WTC11 (cell line): ENCODE measurements at places on chromosomes 3 and 15. TPM values are rescaled to one million over a fixed set of nuclear protein-coding genes. Genes with fewer than 3 reads are reported as not detected.

DNA sequence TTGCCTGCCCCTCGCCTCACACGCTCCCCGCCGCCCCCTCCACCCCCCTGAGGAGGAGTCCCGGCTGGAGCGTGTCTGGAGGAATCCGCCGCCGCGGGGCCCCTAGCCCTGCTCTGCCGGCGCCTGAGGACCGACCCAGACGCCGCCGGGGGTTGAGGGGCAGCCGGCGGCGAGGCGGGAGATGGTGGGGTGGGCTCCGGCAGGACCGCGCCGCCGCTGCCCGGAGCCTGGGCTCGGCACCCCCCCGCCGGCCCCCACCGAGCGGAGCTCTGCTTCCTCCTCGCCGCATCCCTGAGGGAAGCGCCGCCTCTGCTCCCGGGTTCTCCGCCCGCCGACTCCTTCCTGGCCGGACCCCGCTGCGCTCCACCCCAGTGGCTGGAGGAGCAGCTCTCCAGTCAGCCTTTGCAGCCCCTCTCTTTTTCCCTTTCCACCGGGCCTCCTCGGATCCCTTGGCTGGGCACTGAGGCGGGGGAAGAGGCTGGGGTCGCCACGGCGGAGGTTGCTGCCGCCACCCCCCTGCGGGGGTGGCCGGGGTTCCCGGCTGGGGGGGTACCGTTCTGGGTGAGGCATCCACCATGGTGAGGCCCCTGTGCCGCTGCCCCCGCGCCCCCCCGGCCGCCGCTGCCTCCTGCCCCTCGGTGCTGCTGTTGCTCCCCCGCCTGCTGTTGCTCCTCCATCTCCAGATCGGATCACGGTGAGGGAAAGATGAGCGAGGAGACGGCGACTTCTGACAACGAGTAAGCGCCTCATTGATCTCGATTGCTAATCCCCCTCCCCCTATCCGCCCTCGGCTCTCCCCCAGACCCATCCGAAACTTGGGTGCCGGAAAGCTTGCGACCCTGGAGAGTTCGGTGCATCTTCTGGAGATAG lies at the start of gene SPRED1:
TSS of gene SPRED1 (plus strand) at position 356 of the 870 bp plus-strand sequence. CDS start at position 706, 350 bp downstream.
- peak within 1 kb of the TSS; percentile 99 for H3K27ac ChIP-seq
- peaks cover 49% of the 10 kb centered on the region for H3K4me1 ChIP-seq
- H3K4me3 ChIP-seq: peak within 1 kb of the TSS; percentile 95
- H3K27me3 ChIP-seq: no peaks in the 10 kb centered on the region
- peak; percentile 61 for DNase-seq

DNA sequence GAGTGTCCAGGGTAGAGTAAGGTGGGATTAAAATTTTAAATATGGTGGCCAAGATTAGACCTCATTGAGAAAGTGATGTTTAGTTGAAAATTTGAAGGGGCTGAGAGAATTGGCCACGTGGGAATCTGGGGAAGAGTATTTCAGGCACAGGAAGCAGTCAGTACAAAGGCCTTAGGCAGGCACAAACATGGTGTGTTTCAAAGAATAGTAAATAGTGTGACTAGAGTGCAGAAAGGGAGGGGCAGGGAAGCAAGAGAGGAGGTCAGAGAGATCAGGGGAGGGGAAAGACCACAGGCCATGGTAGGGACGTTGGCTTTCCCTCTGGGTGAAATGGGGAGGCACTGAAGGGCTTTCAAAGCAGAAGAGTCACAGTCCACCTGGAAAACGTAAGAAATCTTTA lies 36.6 kb upstream of the POMGNT2 start:
- no peak for DNase-seq
- H3K27me3 ChIP-seq: no peaks in the 10 kb centered on the region; the same call in 1 of the 2 replicates
- no peak overlapping the region for H3K4me3 ChIP-seq

DNA sequence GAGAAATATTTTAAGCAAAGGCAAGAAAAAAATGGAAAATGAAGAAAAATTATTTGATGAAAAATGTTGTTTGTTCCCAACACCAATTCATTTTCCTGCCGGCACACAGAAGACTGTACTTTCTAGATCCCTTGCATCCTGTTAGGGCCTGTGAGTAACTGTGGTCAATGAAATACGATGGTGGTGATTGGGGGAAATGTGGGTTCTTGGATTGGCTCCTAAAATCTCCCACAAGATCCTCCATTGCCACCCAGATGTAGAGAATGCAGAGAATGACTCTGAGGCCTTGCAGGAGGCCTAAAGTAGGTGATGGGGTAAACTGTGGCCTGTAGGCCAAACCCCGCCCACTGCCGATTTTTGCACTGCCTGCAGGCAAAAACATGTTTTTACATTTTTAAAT lies 46.3 kb upstream of the C3orf70 start:
- no peak overlapping the region for H3K27ac ChIP-seq
- H3K4me1 ChIP-seq: no peaks in the 10 kb centered on the region
- no peak for DNase-seq
- no peaks in the 10 kb centered on the region for H3K27me3 ChIP-seq
- 0 out of 2 replicates have a peak, but pooled peaks cover 8% of the 10 kb centered on the region for H3K36me3 ChIP-seq

DNA sequence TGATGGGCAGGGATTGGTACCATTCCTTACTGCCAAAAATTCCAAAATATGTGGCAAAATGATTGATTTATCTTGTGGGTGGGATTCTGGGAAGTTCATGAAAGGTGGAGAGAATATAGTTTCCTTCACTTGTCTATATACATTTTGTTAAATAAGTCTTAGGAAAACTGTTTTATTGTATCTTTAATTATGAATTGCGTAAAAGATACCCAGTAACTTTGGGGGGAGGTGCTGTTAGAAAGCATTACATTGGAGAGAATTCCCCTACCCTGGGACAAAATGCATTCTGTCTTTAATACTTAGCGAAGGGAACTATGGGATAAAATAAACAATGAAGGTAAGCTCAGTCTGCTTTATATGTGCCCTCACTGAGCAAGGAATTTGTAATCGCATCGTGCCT lies 4.6 kb downstream of the SETD5 start:
- H3K36me3 ChIP-seq: peaks cover 11% of the 10 kb centered on the region
- H3K27ac ChIP-seq: peak overlapping the region; percentile 91
- peak overlapping the region; percentile 100 for H3K4me3 ChIP-seq
- DNase-seq: no peak
- H3K27me3 ChIP-seq: no peaks in the 10 kb centered on the region
- peaks cover 68% of the 10 kb centered on the region for H3K4me1 ChIP-seq

LRRN1 gene
- total RNA-seq: 114 to 124 TPM (median 121 TPM) in 3 replicates

- DNase-seq: no peak
- no peaks in the 10 kb centered on the region for H3K27me3 ChIP-seq
- H3K27ac ChIP-seq: no peak overlapping the region
Observed at GRCh38 chr3:121155028-121155427, 247.0 kb downstream of the STXBP5L start.

DNA sequence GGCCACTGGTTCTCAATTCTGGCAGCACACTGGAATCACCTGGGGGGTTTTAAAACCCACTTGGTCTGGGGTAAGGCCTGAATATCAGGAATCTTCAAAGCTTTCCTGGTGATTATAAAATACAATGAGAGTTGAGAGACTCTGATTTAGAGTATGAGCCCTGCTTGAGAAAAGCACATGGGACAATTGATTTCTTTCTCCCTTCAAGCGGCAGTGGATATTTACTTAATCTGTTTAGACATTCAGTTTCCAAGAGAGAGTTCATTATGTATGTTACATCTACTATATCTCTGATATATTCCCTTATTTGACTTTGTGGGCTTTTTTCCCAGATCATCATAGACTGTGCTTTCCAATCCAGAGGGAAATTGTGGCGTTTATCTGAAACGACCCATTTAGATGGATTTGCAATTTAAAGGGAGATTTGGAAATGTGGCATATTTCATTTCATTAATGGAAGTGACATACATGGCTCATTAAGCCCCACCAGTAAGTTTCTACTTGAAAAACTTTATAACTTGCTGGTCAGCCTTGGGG lies 171.2 kb upstream of the PFN2 start:
- H3K4me1 ChIP-seq: peaks cover 10% of the 10 kb centered on the region
- no peaks in the 10 kb centered on the region for H3K36me3 ChIP-seq
- H3K27ac ChIP-seq: no peak overlapping the region
- no peak for DNase-seq
- peaks cover 3% of the 10 kb centered on the region for H3K27me3 ChIP-seq

DNA sequence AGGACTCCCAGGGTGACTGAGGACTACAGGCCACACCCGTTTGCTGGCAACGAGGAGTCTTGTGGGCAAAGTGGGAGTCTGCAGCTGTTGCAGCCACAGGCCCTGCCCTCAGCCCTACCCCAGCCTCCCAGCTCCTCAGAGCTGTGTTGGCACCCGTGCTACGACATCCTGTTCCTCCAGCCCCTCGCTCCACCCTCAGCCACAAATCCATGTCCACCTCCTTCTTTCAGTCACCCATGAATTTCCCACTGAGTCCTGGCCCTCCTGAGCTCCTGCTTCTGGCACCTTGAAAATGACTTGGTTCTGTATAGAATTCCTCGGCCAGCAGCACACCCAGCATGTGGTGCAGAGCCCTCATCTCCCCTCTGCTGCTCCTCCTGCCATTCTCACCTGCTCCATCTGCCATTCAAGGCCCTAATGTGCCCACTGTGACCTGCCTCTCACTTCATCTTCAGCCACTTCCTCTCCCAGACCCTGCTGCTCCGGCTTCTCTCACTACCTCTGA lies 20.9 kb upstream of the VILL start:
- H3K4me1 ChIP-seq: peaks cover 26% of the 10 kb centered on the region
- no peak overlapping the region for H3K4me3 ChIP-seq
- H3K27me3 ChIP-seq: peaks cover 2% of the 10 kb centered on the region; the same call in 1 of the 2 replicates
- no peak overlapping the region for H3K27ac ChIP-seq

ZNF774 gene
- total RNA-seq: 2.6 to 3.6 TPM (median 2.9 TPM) in 3 replicates

TRIM42 gene
- not detected in 3 replicates for total RNA-seq

DNA sequence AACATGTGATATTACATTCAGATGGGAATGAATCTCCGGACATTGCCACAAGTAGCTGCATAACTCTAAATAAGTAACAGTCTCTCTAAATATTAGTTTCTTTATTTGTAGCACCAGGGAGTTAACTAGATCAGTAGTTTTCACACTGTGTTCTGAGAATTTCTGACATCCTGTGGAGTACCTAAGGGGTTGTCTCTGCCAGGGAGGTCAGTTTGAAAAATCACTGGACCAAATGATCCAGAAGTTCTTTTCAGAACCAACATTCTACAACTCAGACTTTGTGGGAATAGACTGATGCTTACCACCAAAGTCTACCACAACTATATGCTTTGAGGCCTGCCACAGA lies 9.0 kb upstream of the ILDR1 start:
- peaks cover 14% of the 10 kb centered on the region for H3K36me3 ChIP-seq
- peaks cover 2% of the 10 kb centered on the region; the same call in 1 of the 2 replicates for H3K27me3 ChIP-seq
- H3K27ac ChIP-seq: no peak overlapping the region
- no peak overlapping the region for H3K4me3 ChIP-seq
- no peak for DNase-seq

DNA sequence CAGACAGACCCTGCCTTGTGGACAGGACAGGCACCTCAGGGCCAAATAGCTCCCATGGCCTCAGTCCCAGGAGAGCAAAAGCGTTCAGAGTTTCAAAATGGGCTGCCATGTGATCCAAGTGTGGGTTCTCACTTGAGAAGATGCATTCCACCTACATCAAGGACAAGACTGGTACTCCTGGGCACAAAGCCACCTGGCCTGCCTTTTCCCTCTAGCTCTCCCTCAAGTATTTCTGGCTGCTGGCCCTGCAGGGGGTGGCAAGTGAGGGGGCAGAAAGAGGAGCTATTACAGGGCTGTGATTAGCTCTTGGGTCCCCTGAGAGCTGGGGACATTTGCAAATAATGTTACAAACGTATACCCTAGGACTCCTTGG lies 6.5 kb upstream of the COL7A1 start:
- peaks cover 81% of the 10 kb centered on the region for H3K36me3 ChIP-seq
- no peak overlapping the region for H3K27ac ChIP-seq
- no peaks in the 10 kb centered on the region for H3K4me1 ChIP-seq
- DNase-seq: no peak

UBL7 gene
- 62.1 to 70.1 TPM (median 70.1 TPM) in 3 replicates for total RNA-seq

DNA sequence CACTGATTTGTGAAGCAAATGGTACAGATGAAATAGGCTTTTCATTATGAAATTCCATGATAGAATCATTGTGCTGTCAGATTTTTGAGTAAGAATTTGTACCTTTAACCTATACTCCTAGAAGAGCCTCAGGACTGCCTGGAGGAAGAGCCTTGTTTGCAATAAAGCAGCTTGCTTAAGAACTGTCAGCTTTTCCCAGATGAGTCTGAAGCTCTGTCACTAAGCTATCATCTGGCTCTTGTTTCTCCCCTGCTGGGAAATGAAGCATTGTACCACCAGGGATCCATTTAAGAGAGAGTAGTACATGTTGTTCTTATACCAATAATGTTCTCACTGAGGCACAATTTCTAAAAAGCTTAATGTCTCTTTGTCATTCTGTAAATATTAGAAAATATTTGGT lies 85.1 kb upstream of the FLNB start:
- peaks cover 25% of the 10 kb centered on the region for H3K36me3 ChIP-seq
- H3K27me3 ChIP-seq: no peaks in the 10 kb centered on the region
- H3K4me1 ChIP-seq: no peaks in the 10 kb centered on the region
- no peak overlapping the region for H3K27ac ChIP-seq
- no peak for DNase-seq
- no peak overlapping the region for H3K4me3 ChIP-seq

ZCWPW2 gene
- total RNA-seq: 0.22 to 0.34 TPM (median 0.27 TPM) in 3 replicates

DNA sequence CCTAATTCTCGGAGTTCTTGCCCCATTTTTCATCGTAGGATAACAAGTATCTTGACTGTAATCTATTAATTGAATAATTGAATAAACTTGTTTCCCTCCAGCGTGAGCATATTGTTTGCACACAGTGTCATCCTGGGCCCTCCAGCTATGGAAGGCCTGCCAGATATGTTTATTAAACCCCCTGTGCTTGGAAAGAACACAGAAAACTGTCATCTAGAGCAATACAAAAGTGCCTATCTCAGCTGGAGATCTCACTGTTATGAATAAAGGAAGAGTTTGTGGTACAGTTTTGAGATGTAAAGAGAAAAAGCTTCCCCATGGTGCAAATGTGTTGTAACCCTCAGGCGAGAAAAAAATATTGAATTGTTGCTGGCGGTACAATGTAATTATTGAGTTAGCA lies 405.9 kb downstream of the SOX2 start:
- no peak overlapping the region for H3K4me3 ChIP-seq
- peaks cover 8% of the 10 kb centered on the region for H3K4me1 ChIP-seq
- no peaks in the 10 kb centered on the region for H3K36me3 ChIP-seq
- no peak overlapping the region for H3K27ac ChIP-seq
- H3K27me3 ChIP-seq: peaks cover 30% of the 10 kb centered on the region
- DNase-seq: no peak

DNA sequence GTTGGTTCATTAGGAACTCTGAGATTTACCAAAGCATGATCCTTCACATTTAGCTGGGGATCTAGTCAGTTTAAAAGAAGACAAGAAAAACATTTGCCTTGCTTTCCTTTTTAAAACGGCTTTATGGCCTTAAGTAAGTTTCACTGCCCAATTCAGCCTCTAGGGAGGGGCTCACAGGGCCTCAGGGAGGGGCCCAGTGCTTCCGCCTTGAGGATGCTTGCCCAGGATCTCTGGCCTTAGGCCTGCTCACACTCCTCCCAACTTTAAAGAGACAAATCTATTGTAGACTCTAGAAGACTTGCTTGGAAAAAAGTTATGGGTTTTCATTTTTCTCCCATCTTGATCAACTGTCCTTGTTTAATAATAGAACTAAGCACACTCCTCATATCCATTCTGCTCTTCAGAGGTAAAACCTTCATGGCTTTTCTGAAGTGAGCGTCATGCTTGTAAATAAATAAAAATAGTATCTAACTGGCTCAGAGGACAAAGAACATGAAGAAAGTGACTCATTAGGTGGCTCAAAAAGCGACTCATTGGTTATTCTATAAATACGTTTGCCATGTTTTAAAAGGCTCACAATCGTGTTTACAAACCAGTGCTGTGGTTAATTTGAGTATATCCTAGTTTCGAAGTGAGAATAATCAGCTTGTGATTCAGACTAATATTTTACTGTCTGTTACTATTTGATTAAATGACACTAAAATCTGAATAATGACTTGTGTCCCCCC lies 13.7 kb downstream of the PDHB start:
- H3K27me3 ChIP-seq: no peaks in the 10 kb centered on the region
- H3K4me1 ChIP-seq: peaks cover 14% of the 10 kb centered on the region
- DNase-seq: no peak
